ENCODE measurements at places on chromosomes 3 and 15.

DNA sequence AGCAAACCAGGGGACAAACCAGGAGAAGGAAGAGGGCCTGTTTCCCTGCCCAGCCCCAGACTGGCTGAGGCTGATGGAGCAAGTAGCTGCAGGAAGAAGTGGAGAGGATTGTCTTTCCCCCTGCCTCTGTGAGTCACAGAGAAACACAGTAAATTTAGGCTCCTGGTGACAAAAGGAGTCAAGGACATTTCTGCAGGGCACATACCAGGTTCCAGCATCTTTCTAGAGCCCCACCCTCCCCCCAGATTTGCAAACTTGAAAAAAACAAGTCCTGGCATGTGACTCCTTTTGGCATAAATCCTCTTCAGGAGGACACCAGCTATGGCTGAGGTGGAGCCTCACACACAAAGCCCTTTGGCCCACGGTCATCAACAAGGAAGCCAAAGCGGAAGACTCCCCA lies 17.8 kb downstream of the PLD1 start:
- no peak overlapping the region for H3K4me3 ChIP-seq
- no peaks in the 10 kb centered on the region for H3K36me3 ChIP-seq
- no peaks in the 10 kb centered on the region for H3K4me1 ChIP-seq
- no peak for DNase-seq
- no peaks in the 10 kb centered on the region for H3K27me3 ChIP-seq
- no peak overlapping the region for H3K27ac ChIP-seq

DNA sequence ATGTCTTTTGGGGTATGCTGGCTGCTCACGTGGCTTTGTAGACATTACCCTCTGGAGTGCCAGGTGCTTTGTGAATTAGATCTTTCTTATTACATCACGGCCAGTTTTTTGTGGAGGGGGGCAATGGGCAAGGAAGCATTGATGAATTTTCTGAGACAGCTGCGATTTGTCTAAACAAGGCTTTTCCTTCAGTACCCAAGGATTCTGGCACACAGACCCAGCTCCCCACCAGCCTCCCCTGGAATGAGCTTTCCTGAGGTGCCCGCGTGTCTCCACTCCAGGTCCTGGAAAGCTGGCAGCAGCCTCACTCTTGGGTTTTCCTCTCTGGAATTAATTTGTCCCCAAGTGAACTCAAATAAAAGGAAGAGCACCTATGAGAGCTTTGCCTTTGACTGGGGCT lies 157.6 kb upstream of the CTDSPL start:
- no peaks in the 10 kb centered on the region for H3K4me1 ChIP-seq
- no peak overlapping the region for H3K4me3 ChIP-seq
- H3K36me3 ChIP-seq, result no peaks in the 10 kb centered on the region
- no peak for DNase-seq

DNA sequence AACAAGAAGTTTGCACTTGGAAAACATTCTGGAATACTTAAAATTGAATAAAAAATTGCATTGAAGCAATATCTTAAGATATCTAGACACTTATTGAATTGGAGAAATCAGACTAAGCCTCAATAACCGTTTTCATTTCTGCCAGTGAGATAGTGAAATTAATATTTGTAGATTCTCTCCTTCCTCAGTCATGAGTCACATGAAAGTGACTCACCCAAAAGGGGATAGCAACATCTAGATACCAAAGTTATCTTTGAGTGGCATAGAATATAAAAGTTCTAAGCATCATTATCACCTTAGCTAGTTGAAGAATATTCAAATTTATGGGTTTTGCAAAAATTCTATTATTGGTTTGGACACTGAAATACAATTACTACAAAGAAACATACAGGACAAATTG lies 614.8 kb upstream of the ZNF717 start:
- DNase-seq, result no peak
- H3K27me3 ChIP-seq, result no peaks in the 10 kb centered on the region
- H3K4me1 ChIP-seq, result no peaks in the 10 kb centered on the region
- H3K4me3 ChIP-seq, result no peak overlapping the region

DNA sequence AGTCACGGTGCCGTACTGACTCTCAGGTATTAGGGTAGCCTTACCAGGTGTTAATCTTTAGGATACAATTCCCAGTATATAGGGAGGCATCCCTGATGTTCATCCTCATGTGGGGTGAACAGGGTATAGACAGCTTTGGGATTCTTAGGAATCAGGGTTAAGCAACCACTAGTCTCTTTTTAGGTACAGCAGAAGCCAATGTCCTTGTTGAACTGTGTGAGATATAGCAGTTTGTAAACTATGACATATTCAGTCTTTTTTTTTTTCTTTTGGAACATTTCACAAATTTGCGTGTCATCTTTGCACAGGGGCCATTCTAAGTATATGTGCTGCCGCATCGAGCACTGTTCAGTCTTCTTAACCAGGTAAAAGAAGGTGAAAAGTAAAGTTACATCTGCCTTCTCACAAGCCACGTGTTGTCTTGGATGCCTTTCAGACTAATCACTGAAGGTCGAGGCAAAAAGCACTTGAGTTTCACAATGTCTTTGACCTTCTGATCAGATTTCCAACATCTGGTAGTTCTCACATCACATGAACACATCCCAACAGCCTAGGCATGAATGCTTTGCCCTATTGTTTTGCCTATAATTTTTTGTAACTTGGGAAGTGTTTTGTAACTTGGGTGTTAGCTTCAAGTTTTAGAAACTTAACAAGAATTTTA lies 17.2 kb downstream of the TSEN2 start:
- no peaks in the 10 kb centered on the region for H3K27me3 ChIP-seq
- no peaks in the 10 kb centered on the region for H3K4me1 ChIP-seq
- no peak for DNase-seq
- H3K27ac ChIP-seq, result no peak overlapping the region

DNA sequence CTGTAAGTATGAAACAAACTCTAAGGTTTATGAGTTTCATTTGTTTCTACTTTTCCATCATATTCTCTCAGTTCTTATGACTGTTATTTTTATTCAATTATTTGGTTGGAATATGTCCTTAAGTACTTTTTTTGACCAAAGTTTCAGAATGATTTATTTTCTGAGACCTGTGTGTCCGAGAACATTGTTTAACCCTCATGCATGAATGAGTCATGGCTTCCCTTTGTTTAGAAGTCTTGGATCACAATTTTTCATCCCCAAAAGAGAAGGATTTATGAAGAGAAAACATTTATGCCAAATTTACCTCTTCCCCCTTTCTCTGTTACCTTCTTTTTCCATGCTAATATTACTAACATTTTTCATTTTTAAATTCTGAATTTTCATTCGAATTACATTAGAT lies 518.0 kb upstream of the NR2F2 start:
- no peak overlapping the region for H3K4me3 ChIP-seq
- no peaks in the 10 kb centered on the region for H3K4me1 ChIP-seq
- no peaks in the 10 kb centered on the region for H3K36me3 ChIP-seq
- H3K27me3 ChIP-seq, result peaks cover 1% of the 10 kb centered on the region
- H3K27ac ChIP-seq, result no peak overlapping the region

GRCh38 chr3:187931101-187931500 lies 185.8 kb upstream of the BCL6 start:
- H3K27ac ChIP-seq, result no peak overlapping the region
- H3K4me1 ChIP-seq, result peaks cover 46% of the 10 kb centered on the region
- H3K4me3 ChIP-seq, result no peak overlapping the region
- DNase-seq, result no peak
- H3K36me3 ChIP-seq, result no peaks in the 10 kb centered on the region
- H3K27me3 ChIP-seq, result no peaks in the 10 kb centered on the region

DNA sequence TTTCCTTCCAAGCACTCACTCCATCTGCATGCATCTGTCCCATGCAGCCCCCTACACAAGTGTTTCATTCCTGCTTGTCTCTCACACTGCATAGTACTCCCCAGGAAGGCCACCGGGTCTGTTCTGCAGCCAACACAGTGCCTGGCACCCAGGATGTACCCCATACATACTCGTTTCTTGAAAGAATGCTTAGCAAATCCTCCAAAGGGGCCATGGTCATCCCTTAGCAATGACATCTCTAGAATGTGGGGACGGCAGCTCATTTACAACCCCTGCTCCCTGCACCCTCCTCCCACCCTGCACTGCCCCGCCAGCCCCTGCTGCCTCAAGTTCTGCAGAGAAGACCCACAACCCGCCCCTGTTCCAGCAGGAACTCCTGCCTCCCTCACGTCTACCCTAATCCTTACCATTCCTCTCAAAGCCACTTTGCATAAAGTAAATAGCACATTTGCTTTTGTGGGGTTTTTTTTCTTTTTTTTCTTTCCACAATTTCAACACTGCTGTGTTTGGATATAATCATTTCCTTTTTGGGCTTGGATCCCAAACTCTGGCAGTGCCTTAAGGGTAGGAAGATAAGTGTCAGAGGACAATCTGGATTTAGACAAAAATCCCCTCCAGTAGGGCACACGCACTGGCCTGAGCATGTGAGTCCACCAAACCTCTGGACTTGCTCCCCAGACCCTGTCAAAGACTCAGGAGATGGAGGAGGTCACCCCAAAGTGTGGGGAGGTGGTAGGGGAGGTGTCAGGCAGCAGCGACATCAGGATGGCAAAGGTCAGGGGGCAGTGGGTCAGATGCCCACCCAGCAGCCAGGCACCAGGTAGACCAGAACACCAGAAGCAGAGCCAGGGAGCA lies 68.4 kb downstream of the MEGF11 start:
- no peak for DNase-seq
- no peaks in the 10 kb centered on the region for H3K36me3 ChIP-seq
- no peak overlapping the region for H3K27ac ChIP-seq
- no peak overlapping the region for H3K4me3 ChIP-seq

- H3K27ac ChIP-seq, result no peak overlapping the region
- no peaks in the 10 kb centered on the region for H3K27me3 ChIP-seq
- H3K36me3 ChIP-seq, result no peaks in the 10 kb centered on the region
- no peak overlapping the region for H3K4me3 ChIP-seq
These were observed 1106.6 kb downstream of the TBL1XR1 start for GRCh38 chr3:176090727-176091126.

- H3K27ac ChIP-seq, result no peak overlapping the region
- H3K27me3 ChIP-seq, result no peaks in the 10 kb centered on the region
- no peaks in the 10 kb centered on the region for H3K4me1 ChIP-seq
- H3K36me3 ChIP-seq, result no peaks in the 10 kb centered on the region
- no peak for DNase-seq
These were observed 17.6 kb downstream of the PODXL2 start for GRCh38 chr3:127646501-127647046.

All from activated CD8-positive, alpha-beta T cell treated with anti-CD3 and anti-CD28 coated beads for 36 hours (primary cell).